NCI-H146 (cell line): ENCODE measurements at places on chromosomes 5 and 9.

GRCh38 chr9:4741365-4742089 lies 525 bp upstream of the AK3 start:
- DNase-seq, result peak; percentile 66

DNA sequence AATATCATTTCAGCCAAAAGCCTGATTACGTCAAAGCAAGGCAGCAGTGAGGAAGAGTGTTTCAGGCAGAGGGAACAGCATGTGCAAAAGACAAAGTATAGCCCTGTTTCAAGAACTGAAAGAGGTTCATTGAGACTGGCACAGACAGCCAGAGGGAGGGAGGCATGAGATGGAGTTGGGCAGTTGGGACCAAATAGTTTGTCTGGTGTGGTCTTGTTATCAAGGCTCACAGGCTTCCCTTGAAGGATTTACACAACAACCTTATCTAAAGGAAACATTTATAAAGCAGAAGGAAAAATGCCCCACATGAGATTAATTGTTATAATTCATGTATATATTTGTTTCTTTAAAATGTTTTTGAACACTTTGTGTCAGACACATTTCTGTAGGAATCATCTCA lies 253.3 kb downstream of the DMAC1 start:
- DNase-seq, result no peak

- DNase-seq, result no peak
Measured at GRCh38 chr9:99633265-99633664, 188.4 kb upstream of the NR4A3 start.

- peak; percentile 45 for DNase-seq
Measured at GRCh38 chr5:126339215-126339805, 83.9 kb upstream of the GRAMD2B start.

DNA sequence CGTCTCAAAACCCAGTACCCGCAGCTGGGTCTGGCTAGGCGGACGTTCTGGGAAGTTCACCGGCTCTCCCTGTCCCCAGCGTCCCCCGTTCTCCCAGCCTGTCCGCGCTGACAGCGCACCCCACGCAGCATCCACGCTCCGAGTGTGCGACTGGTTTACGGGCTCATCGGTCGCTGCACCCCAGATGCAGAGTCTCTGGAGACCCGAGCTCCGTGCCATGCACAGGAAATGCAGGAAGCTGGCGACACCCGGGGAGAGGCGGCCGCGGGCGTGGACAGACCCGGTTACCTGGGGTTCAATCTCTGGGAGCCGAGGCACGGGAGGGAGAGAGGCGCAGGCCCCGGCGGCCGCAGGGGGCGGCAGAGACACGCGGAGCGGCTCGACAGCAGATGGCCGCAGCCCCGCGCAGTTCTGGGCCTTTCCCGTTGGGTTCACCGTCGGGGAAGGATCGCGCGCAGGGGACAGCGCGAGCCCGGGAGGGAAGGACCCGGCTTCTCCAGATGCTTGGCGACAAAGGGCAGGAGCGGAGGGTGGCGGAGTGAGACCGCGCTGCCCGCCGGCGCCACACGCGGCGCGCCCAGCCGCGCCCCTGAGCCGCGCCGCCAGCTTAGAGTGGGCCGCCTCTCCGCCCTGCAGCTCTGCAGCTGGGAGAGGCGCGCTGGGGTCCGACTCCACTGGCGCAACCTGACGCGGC lies 558 bp downstream of the SHROOM1 start:
- DNase-seq, result peak; percentile 67

- DNase-seq, result no peak
Measured at GRCh38 chr5:135534609-135535419, 950 bp downstream of the NEUROG1 start.

DNA sequence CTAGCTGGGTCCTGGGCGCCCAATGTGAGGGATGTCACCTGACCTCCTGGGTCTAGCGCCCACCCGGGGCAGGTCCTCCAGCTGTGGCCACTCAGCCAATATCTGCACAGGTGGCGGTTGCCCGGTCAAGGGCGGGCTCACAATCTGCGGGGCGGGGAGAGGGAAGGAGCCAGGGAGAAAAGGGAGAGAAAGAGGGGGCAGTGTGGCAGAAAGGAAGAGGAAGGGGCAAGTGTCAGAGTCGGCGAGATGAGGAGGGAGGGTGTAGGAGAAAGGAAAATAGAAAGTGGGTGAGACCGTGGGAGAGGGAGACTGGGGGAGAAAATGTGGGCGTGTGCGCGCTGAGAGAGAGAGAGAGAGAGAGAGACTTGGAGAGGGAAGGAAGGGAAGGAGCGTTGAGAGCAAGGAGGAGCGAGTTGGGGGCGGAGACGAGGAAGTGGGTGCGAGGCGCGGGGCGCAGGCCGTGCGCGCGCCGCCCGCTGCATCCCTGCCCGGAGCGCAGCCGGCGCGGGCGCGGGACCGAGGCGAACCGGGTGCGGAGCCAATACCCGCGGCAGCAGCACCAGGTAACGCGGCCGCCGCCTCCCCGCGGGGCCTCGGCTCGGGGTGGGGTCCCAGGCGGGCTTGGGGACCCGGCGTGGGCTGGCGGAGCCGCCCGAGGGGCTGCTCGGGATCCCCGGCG lies at the start of gene HRH2:
HRH2 (plus strand) TSS at position 479 of the 679 bp plus-strand sequence. CDS start 25,163 bp downstream, outside the sequence.
- no peak for DNase-seq

- no peak for DNase-seq
Measured at GRCh38 chr5:32584646-32585045, 711 bp upstream of the SUB1 start.

GRCh38 chr9:136808075-136808805 lies 492 bp downstream of the RABL6 start:
- DNase-seq, result peak; percentile 13

DNA sequence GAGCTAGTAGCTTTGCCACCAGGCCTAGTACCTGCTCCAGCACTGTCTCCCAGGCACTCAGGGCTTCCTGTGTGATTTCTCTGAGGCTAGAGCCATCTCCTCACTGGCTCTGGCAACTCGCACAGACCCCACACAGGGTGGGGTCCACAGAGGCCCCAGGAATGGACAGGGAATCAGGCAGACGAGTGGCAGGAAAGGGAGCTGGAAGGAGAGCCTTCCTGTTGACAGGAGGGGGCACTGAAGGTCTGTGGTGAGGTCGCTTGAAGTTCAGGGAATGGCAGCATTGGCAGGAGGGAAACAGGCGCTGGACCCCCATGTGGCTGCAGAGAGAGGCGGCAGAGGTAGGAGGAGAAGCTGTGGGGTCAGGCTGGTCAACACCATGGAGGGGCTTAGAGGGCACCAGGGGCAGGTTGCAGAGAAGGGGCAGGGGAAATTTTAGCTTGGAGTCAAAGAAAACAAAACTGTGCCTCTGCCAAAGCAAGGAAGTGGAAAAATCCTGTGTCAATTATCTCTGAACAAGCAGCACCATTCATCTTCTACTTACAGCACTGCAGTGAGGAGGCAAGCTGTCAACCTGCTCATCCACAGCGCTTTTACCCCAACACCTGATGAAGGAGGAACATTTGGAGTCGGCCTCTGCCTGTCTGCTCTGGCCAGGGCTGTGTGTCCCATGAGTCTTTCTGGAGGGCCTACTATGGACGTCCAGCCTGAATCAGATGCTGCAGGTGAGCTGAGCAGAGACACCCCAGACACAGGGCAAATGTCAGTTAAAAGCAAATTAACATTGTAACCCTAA lies 270.2 kb downstream of the FSTL4 start:
- no peak for DNase-seq

GRCh38 chr5:35032356-35032755 lies 15.4 kb downstream of the AGXT2 start:
- no peak for DNase-seq

- DNase-seq, result peak; percentile 1
Measured at GRCh38 chr5:86968301-86968753, 299.4 kb upstream of the RASA1 start.

- no peak for DNase-seq
Measured at GRCh38 chr9:89052470-89053097, 61.3 kb downstream of the S1PR3 start.

DNA sequence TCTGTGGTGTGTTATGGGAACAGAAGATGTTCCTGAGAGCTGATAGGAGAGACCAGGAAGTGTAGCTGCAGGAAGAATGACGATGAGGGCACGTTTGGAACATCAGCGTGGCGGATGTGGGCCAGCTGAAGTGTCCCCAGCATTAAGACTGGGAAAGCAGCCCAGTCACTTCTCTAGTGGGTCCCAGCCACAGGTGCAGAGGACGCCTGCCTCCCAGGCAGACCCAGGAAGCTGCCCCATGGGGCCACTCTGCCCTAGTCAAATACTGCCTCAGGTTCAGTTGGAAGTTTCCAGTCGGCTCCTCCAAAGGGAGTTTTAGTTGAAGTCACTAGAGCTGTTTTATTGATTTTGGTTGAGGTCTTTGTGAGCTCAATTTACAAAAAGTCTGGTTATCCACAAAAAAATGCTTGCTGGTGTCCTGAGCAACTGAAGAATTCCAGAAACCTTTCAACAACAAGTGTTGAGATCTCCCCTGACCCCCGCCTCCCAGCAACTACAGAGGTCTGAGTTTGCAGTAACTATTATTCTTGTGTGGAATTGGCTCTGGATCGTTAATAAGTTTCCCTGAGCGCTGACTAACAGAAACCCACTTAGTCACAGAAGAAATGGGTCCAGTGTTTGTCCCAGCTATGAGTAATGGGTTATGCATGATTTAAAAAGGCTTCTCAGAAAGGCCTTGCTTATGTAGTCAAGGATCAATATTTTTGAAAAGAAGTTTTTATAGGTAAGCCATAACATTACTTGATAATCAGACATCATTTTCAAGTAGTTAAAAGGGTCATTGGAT lies 294.1 kb downstream of the FANCC start:
- no peak for DNase-seq

GRCh38 chr5:166786889-166787288 lies 1504.6 kb upstream of the WWC1 start:
- DNase-seq, result no peak

- DNase-seq, result no peak
Measured at GRCh38 chr9:89801742-89802670, 197.2 kb downstream of the GADD45G start.

- no peak for DNase-seq
Measured at GRCh38 chr9:125749951-125750626, 2.9 kb downstream of the PBX3 start.

DNA sequence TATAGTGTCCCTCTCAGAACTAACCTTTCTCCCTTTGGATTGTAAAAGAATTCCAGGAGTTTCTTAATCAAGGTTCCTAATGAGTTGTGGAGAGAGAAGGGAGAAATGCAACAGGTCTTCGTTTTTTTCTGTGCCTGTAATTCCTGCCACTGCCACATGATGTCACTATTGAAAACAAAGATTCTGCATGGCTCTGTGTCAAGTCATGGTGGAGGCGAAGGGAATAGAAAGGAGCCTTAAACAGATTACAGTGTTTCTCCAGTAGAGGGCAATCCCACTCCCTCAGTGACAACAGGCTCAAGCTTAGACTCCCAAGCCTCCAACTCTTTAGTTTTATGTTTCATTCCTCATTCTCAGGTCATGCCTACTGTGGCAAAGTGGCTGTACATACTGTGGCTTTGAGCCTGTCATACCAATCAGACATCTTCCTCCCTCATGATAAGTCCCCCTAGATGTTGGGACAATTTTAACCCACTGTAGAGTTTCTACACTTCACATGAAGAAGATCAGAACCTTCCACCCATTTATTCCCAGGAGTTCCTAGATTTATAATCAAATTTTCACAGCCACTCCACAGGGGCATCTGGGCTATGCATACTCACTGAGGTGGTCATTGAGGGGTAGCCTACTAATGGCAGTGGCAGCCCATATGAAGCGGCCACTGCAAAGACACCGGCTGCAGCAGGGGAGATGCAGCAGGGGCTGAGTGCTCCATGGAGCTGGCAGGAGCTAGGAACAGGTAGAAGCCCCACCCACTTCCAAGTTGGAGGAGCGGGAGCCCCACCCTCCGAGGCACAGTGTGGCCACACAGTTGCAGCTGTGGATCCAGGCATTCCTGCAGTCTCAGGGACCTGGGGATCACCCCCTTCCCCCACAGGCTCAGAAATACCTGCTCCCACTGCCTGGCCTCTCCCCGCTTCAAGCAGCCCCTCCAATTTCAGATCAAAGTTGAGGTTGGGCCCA lies 97.4 kb upstream of the TRIM32 start:
- DNase-seq, result peak; percentile 36

DNA sequence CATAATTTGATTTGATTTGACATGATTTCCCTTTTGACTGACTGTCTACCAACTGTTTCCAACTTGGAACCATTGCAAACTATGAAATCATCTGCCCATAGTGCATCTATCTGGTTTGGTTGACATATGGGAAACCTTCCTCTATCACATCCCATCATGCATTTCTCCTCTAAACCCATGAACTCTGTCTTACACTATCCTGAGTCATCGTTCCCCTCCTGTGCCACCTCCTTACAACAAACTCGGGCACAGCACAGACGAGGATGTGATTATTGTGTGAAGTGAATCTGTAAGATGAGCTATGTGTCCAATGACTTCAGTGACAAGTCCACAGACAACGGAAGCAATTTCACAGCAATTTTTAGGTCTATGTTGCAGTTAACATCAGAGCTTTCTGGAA lies 126.1 kb downstream of the NPR3 start:
- DNase-seq, result no peak

DNA sequence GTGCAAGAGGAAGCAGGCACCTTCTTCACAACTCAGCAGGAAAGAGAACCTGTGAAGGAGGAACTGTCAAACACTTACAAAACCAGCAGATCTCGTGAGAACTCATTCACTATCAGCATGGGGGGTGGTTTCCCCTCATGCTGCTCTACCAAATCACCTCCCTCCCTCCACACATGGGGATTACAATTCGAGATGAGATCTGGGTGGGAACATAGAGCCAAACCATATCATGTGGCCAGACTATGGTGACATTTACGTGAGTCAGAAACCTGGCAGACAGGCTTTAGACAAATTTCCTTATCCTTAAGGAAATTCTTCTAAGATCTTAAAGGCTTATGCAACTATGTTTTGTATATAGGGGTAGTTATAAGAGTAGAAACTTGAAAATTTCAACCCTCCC lies 8.7 kb upstream of the AOPEP start:
- no peak for DNase-seq

GRCh38 chr9:10354591-10354990 lies 258.2 kb downstream of the PTPRD start:
- DNase-seq, result no peak

DNA sequence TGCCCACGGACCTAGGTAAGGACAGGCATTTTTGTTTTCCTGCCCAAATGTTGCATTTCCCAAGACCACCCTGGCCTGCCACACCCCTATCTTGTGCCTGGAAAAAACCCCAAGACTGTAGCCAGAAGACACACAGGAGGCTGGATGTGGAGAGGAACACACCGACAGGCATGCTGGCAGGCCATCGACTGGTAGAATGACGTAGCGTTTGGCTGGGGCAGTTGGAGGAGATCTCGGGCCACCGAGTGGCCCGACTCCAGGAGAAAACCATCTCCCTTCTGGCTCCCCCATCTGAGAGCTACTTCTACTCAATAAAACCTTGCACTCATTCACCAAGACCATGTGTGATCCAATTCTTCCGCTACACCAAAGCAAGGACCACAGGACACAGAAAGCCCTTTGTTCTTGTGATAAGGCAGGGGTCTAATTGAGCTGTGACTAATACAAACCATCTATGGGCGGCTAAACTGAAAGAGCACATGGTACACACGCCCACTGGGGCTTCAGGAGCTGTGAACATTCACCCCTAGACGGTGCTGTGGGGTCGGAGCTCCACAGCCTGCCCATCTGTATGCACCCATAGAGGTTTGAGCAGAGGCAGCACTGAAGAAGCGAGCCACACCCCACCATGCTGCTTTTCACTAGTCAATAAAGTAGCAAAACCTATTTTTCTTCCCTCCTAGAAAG lies 38.9 kb upstream of the N4BP3 start:
- peak; percentile 26 for DNase-seq

GRCh38 chr9:72984991-72985390 lies 32.1 kb upstream of the ALDH1A1 start:
- DNase-seq, result no peak

GRCh38 chr9:108331596-108331995 lies 524.2 kb downstream of the ACTL7B start:
- no peak for DNase-seq

GRCh38 chr9:134437403-134438194 lies 111.3 kb downstream of the RXRA start:
- DNase-seq, result no peak
